ENCODE measurements at places on chromosomes 7 and 10. TPM values are rescaled to one million over a fixed set of nuclear protein-coding genes. Genes with fewer than 3 reads are reported as not detected.

The TEX36 gene
- not detected for total RNA-seq

DNA sequence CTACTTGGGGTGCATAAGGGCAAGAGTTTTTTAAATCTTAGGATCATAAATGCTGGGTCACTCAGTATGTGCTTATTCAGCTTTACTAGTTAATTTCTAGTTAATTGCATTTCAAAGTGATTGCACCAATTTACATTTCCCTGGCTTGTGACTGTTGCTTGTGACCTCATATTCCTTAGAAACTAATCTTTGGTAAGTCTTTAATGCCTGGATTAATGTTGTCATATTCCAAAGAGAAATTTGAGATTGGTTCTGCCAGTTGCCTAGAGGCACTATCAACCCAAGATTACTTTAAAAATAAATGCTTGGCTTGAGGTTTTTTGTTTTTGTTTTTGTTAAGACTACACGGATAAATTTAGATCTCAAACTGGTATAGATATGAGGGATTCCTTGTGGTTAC, 103.1 kb downstream of the ANK3 start:
- no peaks in the 10 kb centered on the region for H3K36me3 ChIP-seq
- no peak overlapping the region for H3K27ac ChIP-seq
- H3K4me3 ChIP-seq, result no peak overlapping the region
- no peak for DNase-seq
- H3K27me3 ChIP-seq, result no peaks in the 10 kb centered on the region

The XPNPEP1 gene
- 90.3 TPM for total RNA-seq

GRCh38 chr7:131034166-131034881, 293.4 kb upstream of the MKLN1 start:
- no peak for DNase-seq
- peak overlapping the region; percentile 5 for H3K27ac ChIP-seq
- no peak overlapping the region for H3K4me3 ChIP-seq
- peaks cover 68% of the 10 kb centered on the region for H3K4me1 ChIP-seq
- H3K27me3 ChIP-seq, result no peaks in the 10 kb centered on the region

- DNase-seq, result no peak
- no peaks in the 10 kb centered on the region for H3K4me1 ChIP-seq
- peaks cover 7% of the 10 kb centered on the region for H3K27me3 ChIP-seq
- H3K4me3 ChIP-seq, result no peak overlapping the region
- no peaks in the 10 kb centered on the region for H3K36me3 ChIP-seq
- H3K27ac ChIP-seq, result no peak overlapping the region
Observed at GRCh38 chr10:3399756-3400155, 227.2 kb upstream of the PITRM1 start.

The BHLHA15 gene
- total RNA-seq, result 0.43 TPM

The IGFBP1 gene
- not detected for total RNA-seq

DNA sequence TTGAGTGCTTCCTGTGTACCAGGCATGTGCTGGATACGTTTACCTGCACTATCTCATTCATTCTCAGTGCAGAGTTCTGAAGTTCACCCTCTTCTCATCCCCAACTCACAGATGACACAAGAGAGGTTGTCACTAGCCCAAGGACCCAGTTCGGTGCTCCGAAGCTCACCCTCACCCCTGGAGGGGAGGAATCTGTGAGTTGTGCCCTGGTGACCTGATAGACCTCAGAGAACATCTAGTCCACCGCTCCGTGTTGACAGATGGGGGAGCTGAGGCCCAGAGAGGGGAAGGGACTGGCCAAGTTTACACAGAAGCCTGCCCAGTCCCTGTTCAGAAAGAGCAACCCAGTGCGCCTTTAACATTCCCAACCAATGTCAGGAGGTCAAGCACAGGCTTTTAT, 44.8 kb upstream of the EMX2 start:
- DNase-seq, result no peak
- no peaks in the 10 kb centered on the region for H3K4me1 ChIP-seq
- H3K36me3 ChIP-seq, result no peaks in the 10 kb centered on the region
- no peak overlapping the region for H3K4me3 ChIP-seq
- H3K27ac ChIP-seq, result no peak overlapping the region

GRCh38 chr7:114857605-114858004, 64.3 kb upstream of the MDFIC start:
- H3K27me3 ChIP-seq, result no peaks in the 10 kb centered on the region
- DNase-seq, result no peak
- no peak overlapping the region for H3K4me3 ChIP-seq
- H3K27ac ChIP-seq, result no peak overlapping the region

GRCh38 chr10:25818751-25819150, 115.3 kb upstream of the MYO3A start:
- DNase-seq, result no peak
- no peaks in the 10 kb centered on the region for H3K36me3 ChIP-seq
- H3K27me3 ChIP-seq, result no peaks in the 10 kb centered on the region
- no peak overlapping the region for H3K27ac ChIP-seq
- no peak overlapping the region for H3K4me3 ChIP-seq

GRCh38 chr10:71299071-71299785, 19.8 kb upstream of the SLC29A3 start:
- no peak for DNase-seq
- H3K4me3 ChIP-seq, result no peak overlapping the region
- peaks cover 2% of the 10 kb centered on the region for H3K4me1 ChIP-seq
- H3K36me3 ChIP-seq, result no peaks in the 10 kb centered on the region

The CNPY1 gene
- not detected for total RNA-seq

The LIPF gene
- total RNA-seq, result not detected

The UBE2H gene
- total RNA-seq, result 58.4 TPM

The PITX3 gene
- total RNA-seq, result not detected

- peaks cover 9% of the 10 kb centered on the region for H3K27me3 ChIP-seq
- DNase-seq, result no peak
- H3K4me1 ChIP-seq, result no peaks in the 10 kb centered on the region
- no peaks in the 10 kb centered on the region for H3K36me3 ChIP-seq
- H3K4me3 ChIP-seq, result no peak overlapping the region
- H3K27ac ChIP-seq, result no peak overlapping the region
Observed at GRCh38 chr10:78532480-78533042, 498.9 kb downstream of the RPS24 start.

GRCh38 chr7:138555684-138556083, 95.6 kb downstream of the TRIM24 start:
- no peak for DNase-seq
- no peaks in the 10 kb centered on the region for H3K4me1 ChIP-seq
- H3K27ac ChIP-seq, result no peak overlapping the region
- peaks cover 94% of the 10 kb centered on the region for H3K36me3 ChIP-seq
- H3K27me3 ChIP-seq, result no peaks in the 10 kb centered on the region

DNA sequence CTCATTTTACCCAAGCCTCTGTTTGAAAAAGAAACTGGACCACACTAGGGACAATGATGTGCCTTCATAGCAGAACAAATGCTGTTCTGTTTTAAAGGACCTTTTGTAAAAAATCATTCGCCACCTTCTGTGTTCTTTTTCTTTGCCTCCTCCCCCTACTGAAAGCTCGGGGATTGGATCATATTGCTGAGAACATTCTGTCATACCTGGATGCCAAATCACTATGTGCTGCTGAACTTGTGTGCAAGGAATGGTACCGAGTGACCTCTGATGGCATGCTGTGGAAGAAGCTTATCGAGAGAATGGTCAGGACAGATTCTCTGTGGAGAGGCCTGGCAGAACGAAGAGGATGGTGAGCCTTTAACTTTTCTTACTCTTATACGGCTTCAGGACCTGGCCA, 62.2 kb downstream of the POLL start:
- no peaks in the 10 kb centered on the region for H3K36me3 ChIP-seq
- DNase-seq, result no peak
- H3K4me3 ChIP-seq, result no peak overlapping the region
- H3K27ac ChIP-seq, result no peak overlapping the region
- no peaks in the 10 kb centered on the region for H3K4me1 ChIP-seq

GRCh38 chr7:1817061-1817712, 147.1 kb downstream of the ELFN1 start:
- H3K4me1 ChIP-seq, result peaks cover 8% of the 10 kb centered on the region
- no peak overlapping the region for H3K4me3 ChIP-seq
- peak; percentile 14 for DNase-seq
- H3K36me3 ChIP-seq, result no peaks in the 10 kb centered on the region

- no peak overlapping the region for H3K27ac ChIP-seq
- peaks cover 4% of the 10 kb centered on the region for H3K4me1 ChIP-seq
- no peaks in the 10 kb centered on the region for H3K36me3 ChIP-seq
Observed at GRCh38 chr7:70340236-70340635, 742.0 kb downstream of the AUTS2 start.

The HMX3 gene
- total RNA-seq, result not detected

GRCh38 chr7:124059375-124059774, 26.5 kb upstream of the TMEM229A start:
- no peak for DNase-seq
- H3K27me3 ChIP-seq, result no peaks in the 10 kb centered on the region
- H3K36me3 ChIP-seq, result no peaks in the 10 kb centered on the region
- no peak overlapping the region for H3K27ac ChIP-seq
- no peaks in the 10 kb centered on the region for H3K4me1 ChIP-seq

DNA sequence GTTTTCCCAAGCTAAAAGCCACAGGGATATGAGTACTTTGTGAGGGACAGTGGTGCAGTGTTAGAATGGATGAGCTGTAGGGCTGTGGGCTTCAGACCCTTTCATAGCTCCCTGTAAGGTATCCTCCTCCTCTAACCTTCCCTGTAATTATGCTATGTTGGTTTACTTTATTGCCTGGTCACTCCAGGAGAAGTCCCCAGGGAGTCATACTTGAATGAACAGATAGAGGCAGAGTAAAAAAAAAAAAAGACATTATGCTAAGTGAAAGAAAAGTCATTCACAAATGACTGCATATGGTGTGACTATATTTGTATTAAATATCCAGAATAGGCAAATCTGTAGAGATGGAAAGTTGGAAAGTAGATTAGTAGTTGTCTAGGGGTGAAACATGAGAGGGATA, 434.4 kb downstream of the AUTS2 start:
- no peaks in the 10 kb centered on the region for H3K36me3 ChIP-seq
- no peak overlapping the region for H3K4me3 ChIP-seq
- no peaks in the 10 kb centered on the region for H3K27me3 ChIP-seq
- no peaks in the 10 kb centered on the region for H3K4me1 ChIP-seq
- no peak for DNase-seq
- H3K27ac ChIP-seq, result no peak overlapping the region

The NACAD gene
- 0.60 TPM for total RNA-seq

DNA sequence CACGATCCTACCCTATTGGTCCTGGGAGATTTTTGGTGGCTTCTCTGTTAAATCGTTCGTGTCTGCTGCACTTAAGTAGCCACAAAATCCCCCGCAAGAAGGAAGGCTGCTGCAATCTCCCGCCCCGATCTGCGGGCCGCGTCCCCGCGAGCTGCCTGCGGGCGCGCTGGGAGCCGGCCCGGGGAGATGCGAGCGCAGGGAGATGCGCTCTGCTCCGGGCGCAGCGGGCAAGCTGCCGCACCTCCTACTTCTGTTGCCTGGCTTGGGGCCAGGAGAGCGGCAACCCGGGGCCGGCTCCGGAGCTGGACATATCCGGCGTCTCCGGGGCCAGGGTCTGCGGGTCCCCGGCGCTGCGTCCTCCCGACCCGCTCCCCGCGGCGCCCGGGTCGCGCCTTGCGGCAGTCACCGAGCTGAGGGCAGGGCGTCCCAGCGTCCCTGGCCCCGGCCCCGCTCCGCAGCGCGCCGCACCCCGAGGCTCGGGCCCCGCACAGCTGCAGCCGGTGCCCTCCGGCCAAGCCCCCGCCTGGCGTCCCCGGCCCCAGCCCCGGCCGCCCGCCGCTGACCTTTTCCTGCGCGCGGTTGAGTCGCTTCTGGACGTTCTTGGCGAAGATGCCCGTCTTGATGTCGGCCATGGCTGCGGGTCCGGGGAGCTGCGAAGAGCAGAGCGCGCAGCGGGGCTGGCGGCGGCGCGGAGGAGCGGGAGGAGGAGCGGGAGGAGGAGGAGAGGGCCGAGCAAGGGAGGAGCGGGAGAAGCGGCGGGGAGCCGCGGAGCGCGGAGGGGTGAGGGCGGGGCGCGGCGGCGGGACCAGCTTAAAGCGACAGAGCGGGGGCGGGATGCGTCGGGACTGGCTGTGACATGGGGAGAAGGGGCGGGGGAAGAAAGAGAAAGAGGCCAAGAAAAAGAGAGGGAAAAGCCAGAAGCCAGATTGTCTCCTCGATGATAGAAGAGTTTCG, at the start of gene AMPH:
Gene AMPH, minus strand, starts transcription at position 654 of the 954 bp plus-strand sequence. Its CDS starts 22 bp downstream, at position 632.
- peaks cover 51% of the 10 kb centered on the region for H3K27me3 ChIP-seq
- H3K4me1 ChIP-seq, result peaks cover 6% of the 10 kb centered on the region
- no peak within 1 kb of the TSS for H3K27ac ChIP-seq
- no peaks in the 10 kb centered on the region for H3K36me3 ChIP-seq

DNA sequence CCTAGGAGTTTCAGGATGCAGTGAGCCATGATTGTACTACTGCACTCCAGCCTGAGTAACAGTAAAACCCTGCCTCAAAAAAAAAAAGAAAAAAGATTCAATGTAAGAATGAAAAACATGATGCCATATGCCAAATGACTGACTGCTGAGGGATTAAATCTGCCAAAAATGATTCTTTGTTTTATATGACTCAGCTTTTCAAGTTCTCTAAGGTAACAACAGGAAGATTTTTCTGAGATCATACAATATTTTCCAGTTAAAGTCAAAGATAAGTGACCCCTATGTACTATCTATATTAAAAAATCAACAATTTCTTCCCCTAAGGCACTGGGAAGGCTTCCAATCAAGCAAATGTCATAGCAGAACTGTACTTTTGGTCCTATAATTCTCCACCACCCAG, 271.2 kb upstream of the IMMP2L start:
- H3K27ac ChIP-seq, result no peak overlapping the region
- no peak overlapping the region for H3K4me3 ChIP-seq
- no peaks in the 10 kb centered on the region for H3K36me3 ChIP-seq
- H3K4me1 ChIP-seq, result no peaks in the 10 kb centered on the region
- no peak for DNase-seq

DNA sequence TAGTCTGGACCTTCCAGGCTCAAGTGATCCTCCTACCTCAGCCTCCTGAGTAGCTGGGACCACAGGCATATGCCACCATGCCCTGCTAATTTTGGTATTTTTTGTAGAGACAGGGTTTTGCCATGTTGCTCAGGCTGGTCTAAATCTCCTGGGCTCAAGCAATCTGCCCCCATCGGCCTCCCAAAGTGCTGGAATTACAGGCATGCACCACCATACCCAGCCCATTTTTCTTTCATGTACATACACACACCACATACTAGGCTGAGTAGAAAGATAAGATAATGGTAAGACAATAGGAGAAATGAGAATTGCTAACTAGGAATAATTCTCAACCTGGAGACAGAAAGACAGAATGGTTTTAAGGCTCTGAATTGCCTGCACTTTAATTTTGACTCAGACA, 83.8 kb downstream of the CPEB3 start:
- H3K27me3 ChIP-seq, result no peaks in the 10 kb centered on the region
- H3K27ac ChIP-seq, result no peak overlapping the region
- DNase-seq, result no peak

DNA sequence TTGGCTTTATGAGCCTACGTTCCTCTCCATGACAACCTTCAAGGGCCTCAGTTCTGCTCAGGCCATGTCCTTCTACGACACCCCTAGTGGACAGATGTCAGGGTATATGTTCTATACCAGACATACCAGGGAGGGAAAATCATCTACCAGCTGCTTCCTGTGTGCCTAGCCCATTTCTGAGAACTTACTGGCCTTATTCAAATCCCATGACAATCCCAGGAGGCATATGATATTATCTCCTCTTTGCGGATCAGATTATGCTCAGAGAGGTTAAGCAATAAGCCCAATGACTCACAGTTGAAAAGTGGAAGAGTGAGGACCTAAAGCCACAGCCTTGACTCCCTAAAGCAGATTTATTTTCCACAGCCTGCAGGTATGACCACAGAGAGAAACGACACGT, 139.3 kb downstream of the GLI3 start:
- no peak overlapping the region for H3K27ac ChIP-seq
- no peaks in the 10 kb centered on the region for H3K4me1 ChIP-seq
- no peaks in the 10 kb centered on the region for H3K27me3 ChIP-seq
- no peak for DNase-seq
- no peak overlapping the region for H3K4me3 ChIP-seq
